Vagina (tissue), 2 donors: ENCODE measurements at places on chromosomes 6 and 20. TPM values are rescaled to one million over a fixed set of nuclear protein-coding genes. Genes with fewer than 3 reads are reported as not detected.

DLGAP4 gene
- 77.3 TPM for total RNA-seq

TRDN gene
- total RNA-seq: not detected

BPIFB4 gene
- not detected for total RNA-seq

TOMM6 gene
- total RNA-seq: 105 TPM

RBM38 gene
- 24.8 TPM for total RNA-seq

CALHM5 gene
- total RNA-seq: 2.2 TPM

TFAP2C gene
- total RNA-seq: 20.6 TPM

PROKR2 gene
- not detected for total RNA-seq

TNFRSF6B gene
- total RNA-seq: 16.7 TPM

MAP3K5 gene
- 31.2 TPM for total RNA-seq

BTN1A1 gene
- not detected for total RNA-seq

CYP21A2 gene
- total RNA-seq: 9.3 TPM

TFAP2D gene
- total RNA-seq: not detected

PEX6 gene
- 19.6 TPM for total RNA-seq

SEMG1 gene
- not detected for total RNA-seq

ID4 gene
- 27.7 TPM for total RNA-seq

HLA-DQB1 gene
- 3.2 TPM for total RNA-seq

CRISP3 gene
- total RNA-seq: 19.2 TPM

ANGPT4 gene
- 0.98 TPM for total RNA-seq

SLC32A1 gene
- total RNA-seq: not detected

POM121L2 gene
- not detected for total RNA-seq

SAPCD1 gene
- not detected for total RNA-seq

FAM83C gene
- total RNA-seq: 16.9 TPM

CDH22 gene
- 1.7 TPM for total RNA-seq

TBC1D32 gene
- total RNA-seq: 9.8 TPM

ECT2L gene
- not detected for total RNA-seq

SYNGAP1 gene
- total RNA-seq: 16.0 TPM

OR12D3 gene
- not detected for total RNA-seq

SIRPG gene
- not detected for total RNA-seq

GPR63 gene
- total RNA-seq: 2.5 TPM

PNPLA1 gene
- not detected for total RNA-seq

PRDM13 gene
- not detected for total RNA-seq

SPATS1 gene
- total RNA-seq: not detected

LTB gene
- total RNA-seq: 5.4 TPM

LY6G5C gene
- 1.7 TPM for total RNA-seq

SLC25A27 gene
- total RNA-seq: 39.3 TPM

GSTA1 gene
- 1.7 TPM for total RNA-seq

LAMA2 gene
- total RNA-seq: 91.1 TPM

SULF2 gene
- total RNA-seq: 157 TPM

CCNC gene
- total RNA-seq: 47.4 TPM

ELOVL2 gene
- total RNA-seq: 0.25 TPM

SEC63 gene
- total RNA-seq: 25.3 TPM

ELOVL4 gene
- 2.9 TPM for total RNA-seq

TSPO2 gene
- not detected for total RNA-seq

SCGN gene
- total RNA-seq: not detected

PAK5 gene
- total RNA-seq: 0.25 TPM

PRDM1 gene
- 27.0 TPM for total RNA-seq

CLPSL1 gene
- not detected for total RNA-seq

CD83 gene
- 26.0 TPM for total RNA-seq

CNBD2 gene
- total RNA-seq: 2.7 TPM

FOXQ1 gene
- 6.4 TPM for total RNA-seq

SLC22A2 gene
- not detected for total RNA-seq

ATP5F1E gene
- 22.8 TPM for total RNA-seq

APOM gene
- not detected for total RNA-seq

HINT3 gene
- 18.4 TPM for total RNA-seq

SIGLEC1 gene
- total RNA-seq: 8.8 TPM

HLA-DRB5 gene
- 4.7 TPM for total RNA-seq
